K562 (cell line): ENCODE measurements at places on chromosomes 6 and 20. TPM values are rescaled to one million over a fixed set of nuclear protein-coding genes. Genes with fewer than 3 reads are reported as not detected.

GRCh38 chr20:45934046-45934585, 367 bp upstream of the PCIF1 start:
- peak overlapping the region; percentile 100 for H3K27ac ChIP-seq
- H3K4me3 ChIP-seq, result peak overlapping the region; percentile 99
- peaks cover 26% of the 10 kb centered on the region for H3K4me1 ChIP-seq
- DNase-seq, result peak; percentile 68

- H3K4me3 ChIP-seq, result no peak overlapping the region
- H3K36me3 ChIP-seq, result no peaks in the 10 kb centered on the region
- no peak overlapping the region for H3K27ac ChIP-seq
- peak; percentile 40 for DNase-seq
- H3K27me3 ChIP-seq, result no peaks in the 10 kb centered on the region
- H3K4me1 ChIP-seq, result no peaks in the 10 kb centered on the region; the same call in 2 of the 3 replicates
These were observed 77.5 kb downstream of the CDH22 start for GRCh38 chr20:46230801-46231282.

DNA sequence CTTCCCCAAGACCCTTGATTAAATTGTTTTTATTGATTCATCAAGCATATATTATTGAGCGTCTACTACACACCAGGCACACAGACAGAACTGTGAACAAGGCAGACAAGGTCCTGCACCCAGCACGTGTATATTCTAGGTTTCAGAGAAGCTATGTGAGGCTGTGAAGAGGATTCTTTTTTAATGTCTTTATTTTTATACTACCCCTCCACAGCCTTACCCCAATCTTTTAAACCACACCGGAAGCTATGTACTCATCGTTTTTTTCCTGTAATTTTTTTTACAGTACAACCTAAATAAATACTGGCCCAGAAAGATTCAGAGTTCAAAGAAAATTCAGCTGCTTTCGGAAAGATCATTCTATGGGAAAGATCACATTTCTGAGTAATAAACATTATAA, 10.0 kb downstream of the SGK1 start:
- no peak for DNase-seq
- H3K36me3 ChIP-seq, result no peaks in the 10 kb centered on the region
- no peak overlapping the region for H3K4me3 ChIP-seq
- H3K27me3 ChIP-seq, result no peaks in the 10 kb centered on the region
- no peak overlapping the region for H3K27ac ChIP-seq
- H3K4me1 ChIP-seq, result no peaks in the 10 kb centered on the region

Gene SUMO4
- total RNA-seq, result 0.60 and 0.92 TPM in 2 replicates

Gene TGM3
- not detected in 2 replicates for total RNA-seq

DNA sequence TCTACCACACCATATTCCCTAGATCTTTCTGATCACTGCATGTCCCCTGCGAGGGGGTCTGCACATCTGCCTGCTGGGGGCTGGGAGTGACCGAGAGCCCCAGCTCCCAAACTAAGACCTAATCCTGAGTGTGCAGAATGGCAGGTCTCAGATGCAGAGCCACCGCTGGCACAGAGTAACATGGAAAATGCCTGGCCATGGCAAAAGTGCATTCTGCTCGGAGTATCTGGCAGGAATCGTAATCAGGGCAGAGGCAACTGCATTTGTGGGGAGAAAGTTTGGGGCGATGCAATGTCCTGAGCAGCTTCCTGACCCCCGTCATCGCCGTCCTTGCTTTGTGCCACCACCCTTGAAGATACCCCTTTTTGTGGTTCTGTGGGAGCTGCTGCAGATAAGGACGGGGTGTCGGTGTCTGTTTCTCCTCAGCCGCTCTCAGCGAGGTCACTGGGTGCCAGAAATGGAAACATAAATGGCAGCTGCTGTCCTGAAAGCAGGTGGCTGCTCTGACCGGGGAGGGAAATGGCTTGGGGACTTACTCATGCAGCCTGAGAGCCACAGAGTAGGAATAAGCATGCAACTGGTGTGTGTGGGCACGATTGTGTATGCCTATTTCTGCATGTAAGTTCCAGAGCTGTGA, 157.9 kb downstream of the LY86 start:
- H3K27ac ChIP-seq, result no peak overlapping the region
- peaks cover 31% of the 10 kb centered on the region for H3K4me1 ChIP-seq
- no peak for DNase-seq
- no peaks in the 10 kb centered on the region for H3K27me3 ChIP-seq

DNA sequence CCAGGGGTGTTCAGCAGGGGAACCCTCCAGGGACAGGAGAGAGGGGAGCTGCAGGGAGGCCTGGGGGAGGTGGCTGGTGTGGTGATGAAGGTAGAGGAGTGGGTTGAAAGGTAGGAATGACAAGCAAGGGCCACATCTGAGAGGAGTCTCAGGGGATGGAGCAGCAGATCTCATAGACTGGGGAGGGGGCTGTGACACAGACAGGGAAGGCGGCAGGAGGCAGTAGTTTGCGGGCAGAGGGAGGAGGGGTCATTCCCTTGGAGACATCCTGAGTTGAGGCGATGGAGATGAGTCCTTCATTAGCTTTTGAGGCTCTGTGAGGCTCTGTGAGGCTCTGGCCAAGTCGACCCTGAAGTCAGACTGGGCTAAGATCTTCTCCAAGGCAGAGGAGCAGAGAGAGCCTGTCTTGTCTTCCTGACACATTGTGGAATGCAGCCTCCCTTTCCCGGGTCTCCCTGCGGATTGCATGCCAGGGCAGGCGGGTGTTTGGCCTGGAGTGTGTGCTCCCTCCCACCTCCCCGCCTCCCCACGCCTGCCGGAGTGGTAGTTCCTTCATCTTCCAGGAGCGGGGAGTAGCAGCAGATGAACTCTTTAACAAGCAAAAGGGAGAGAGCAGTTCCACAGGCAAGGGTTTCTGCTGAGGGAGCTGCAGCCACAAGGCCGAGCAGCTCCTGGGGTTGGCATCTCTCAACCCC, 34.3 kb upstream of the MLN start:
- H3K27me3 ChIP-seq, result no peaks in the 10 kb centered on the region
- peaks cover 44% of the 10 kb centered on the region for H3K4me1 ChIP-seq
- H3K36me3 ChIP-seq, result no peaks in the 10 kb centered on the region
- DNase-seq, result no peak
- H3K27ac ChIP-seq, result no peak overlapping the region

DNA sequence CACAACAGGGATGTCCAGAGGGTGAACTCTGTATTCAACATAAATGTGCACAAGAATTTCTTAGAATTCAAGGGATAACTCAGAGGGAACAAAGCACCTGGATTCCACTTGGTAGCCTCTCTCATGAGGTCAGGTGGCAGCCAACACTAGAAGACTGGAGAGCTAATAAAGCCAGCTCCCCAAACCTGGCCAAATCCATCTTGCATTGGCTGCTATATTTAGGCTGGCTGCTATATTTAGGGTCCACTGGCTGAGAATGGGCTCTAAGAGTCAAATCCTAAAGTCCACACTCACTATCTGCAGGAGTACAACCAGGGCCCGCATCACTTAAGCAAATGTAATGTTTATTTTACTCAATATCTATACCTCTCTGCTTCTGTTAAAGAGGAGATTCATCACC, 20.0 kb downstream of the TBC1D7 start:
- H3K27ac ChIP-seq, result no peak overlapping the region; the same call in 2 of the 3 replicates
- H3K36me3 ChIP-seq, result peaks cover 81% of the 10 kb centered on the region

Gene PRRT1
- 1.9 and 3.0 TPM in 2 replicates for total RNA-seq

DNA sequence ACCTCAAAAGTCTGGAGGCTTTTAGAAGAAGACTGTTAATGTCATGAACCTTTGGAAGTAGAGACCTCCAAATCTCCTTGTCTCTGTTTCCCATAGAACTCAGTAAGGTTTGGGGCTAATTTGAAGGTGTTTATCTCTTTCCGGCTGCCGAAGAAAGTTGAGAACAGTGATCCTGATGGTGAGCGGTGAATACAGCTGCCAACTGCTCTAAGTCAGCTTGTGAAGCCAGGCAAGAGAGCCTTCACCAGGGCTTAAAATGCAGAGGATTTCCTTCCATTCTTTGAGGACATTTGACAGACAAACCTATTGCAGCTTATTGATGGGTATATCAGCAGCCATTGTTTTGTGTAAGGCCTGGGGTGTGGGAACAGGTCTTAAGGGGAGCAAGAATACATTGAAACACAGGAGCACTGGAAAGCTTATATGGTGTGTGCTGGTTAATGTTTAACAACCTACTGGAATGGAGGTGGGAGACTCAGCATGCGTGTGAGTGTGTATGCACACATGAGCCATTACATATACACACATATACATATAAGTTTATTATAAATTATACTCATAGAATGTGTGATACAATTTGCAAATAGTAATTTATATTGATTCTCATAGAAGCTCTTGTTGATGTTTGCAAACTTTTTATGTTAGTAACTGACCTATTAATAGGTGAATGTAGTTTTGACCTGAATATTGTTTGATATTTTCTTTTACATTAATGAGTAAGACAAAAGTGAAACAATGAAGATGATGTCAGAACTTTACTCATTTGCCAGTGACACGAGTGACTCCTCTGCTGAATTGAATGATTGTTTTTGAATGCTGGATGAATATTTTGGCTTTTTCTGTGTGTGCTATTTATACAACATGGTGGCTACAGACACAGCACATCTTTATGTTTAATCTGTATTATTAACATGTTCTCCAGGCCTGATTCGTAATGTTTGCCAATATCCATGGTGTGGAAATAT, 18.1 kb downstream of the PLEKHG1 start:
- H3K36me3 ChIP-seq, result no peaks in the 10 kb centered on the region
- H3K27ac ChIP-seq, result no peak overlapping the region
- H3K27me3 ChIP-seq, result peaks cover 10% of the 10 kb centered on the region
- H3K4me1 ChIP-seq, result no peaks in the 10 kb centered on the region
- no peak overlapping the region for H3K4me3 ChIP-seq
- DNase-seq, result no peak

Gene SIGLEC1
- 0.04 and 0.07 TPM in 2 replicates for total RNA-seq

Gene OTOR
- total RNA-seq, result not detected in 2 replicates

DNA sequence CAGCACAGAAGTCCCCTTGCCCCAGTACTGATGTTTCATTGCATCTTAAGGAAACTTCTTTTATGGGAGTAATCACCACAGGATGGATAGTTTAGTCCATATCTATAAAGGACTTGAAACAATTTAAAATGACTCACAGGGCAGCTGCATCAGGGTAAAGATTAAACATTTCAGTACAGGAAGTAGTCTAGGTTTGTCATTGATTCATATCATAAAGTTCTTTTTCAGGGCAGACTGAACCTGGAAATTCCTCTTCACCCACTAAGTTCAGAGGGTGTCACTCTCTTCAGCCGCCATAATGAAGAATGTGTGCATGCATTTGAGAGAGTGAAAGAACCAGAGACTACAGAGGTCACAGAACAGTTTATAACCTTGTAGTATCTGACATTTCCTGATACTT, 296.3 kb upstream of the JAG1 start:
- no peaks in the 10 kb centered on the region for H3K4me1 ChIP-seq
- DNase-seq, result no peak
- no peaks in the 10 kb centered on the region for H3K36me3 ChIP-seq
- no peak overlapping the region for H3K27ac ChIP-seq
- no peak overlapping the region for H3K4me3 ChIP-seq

DNA sequence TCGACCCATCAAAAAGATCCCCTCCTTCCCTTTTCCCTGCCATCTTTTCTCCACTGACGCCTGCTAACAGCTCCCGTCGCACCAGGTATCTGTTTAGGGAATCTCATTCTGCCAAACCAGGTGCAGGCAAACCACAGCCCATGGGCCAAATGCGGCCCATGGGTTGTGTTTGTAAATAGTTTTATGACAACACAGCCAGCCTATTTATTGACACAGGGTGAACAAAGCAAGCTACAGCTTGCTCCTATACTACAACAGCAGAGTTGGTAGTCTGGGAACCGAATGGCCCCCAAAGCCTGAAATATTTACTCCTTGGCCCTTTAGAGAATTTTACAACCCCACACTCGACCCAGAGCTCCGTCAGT, 16.4 kb downstream of the NFATC2 start:
- H3K36me3 ChIP-seq, result peaks cover 22% of the 10 kb centered on the region; the same call in 2 of the 3 replicates
- H3K4me3 ChIP-seq, result no peak overlapping the region
- H3K4me1 ChIP-seq, result peaks cover 34% of the 10 kb centered on the region
- no peaks in the 10 kb centered on the region for H3K27me3 ChIP-seq

DNA sequence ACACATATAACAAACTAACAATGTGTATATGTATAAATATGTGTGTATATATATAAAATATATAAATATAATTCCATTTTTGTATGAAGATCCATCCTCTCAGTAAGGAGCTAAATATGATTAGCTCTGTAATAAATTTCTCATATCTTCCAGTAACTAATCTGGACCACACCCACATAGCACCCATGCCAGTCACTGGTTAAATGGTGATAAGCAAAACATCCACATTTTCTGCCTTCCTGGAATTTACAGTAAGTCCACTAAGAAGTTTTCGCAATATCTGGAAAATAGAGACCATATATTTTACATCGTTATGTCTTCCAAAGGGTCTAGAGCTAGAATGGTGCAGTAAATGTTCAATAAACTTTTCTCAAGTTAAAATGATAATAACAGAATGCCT, 151.5 kb upstream of the STMND1 start:
- no peak overlapping the region for H3K4me3 ChIP-seq
- H3K4me1 ChIP-seq, result no peaks in the 10 kb centered on the region
- no peak overlapping the region for H3K27ac ChIP-seq
- no peaks in the 10 kb centered on the region for H3K27me3 ChIP-seq

Gene TAGAP
- total RNA-seq, result 0.07 and 0.27 TPM in 2 replicates

Gene SLC25A27
- total RNA-seq, result not detected in 2 replicates

- no peaks in the 10 kb centered on the region for H3K27me3 ChIP-seq
- no peak for DNase-seq
- no peaks in the 10 kb centered on the region for H3K36me3 ChIP-seq
- H3K4me3 ChIP-seq, result no peak overlapping the region
- H3K4me1 ChIP-seq, result no peaks in the 10 kb centered on the region
- no peak overlapping the region for H3K27ac ChIP-seq
These were observed 106.8 kb upstream of the MARCKS start for GRCh38 chr6:113750151-113750855.

DNA sequence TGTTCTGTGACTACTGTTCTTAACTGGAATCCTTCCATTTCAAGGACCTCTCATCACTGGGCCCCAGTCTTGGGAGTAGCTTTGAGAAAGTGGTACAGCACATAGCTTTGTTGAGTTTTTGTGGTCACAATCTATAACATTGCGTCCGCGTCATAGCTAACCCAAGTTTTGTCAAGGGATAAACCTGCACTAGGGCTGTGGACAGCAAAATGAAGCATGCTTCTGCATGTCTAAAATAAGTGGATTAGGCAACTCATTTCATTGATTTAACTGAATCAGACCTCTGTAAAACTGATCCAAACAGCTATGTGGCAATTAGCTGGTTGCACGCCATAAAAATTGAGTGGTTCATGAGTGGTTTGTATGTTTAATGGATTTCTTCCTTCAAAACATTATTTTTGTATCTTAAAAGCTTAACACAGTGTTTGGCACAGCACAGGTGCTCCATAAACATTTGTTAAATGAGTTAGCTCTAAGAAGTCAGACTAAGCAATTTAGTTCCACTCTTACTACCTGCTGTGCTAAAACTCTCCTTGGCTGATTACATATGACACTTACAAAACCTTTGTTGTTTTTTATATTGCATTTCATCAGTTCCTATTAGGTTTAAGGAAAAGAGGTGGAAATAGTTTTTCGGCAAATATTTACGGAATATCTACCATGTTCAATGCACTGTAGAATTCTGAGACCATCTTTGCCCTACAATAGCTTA, 160.3 kb upstream of the ATXN1 start:
- no peak for DNase-seq
- H3K36me3 ChIP-seq, result no peaks in the 10 kb centered on the region
- no peaks in the 10 kb centered on the region; the same call in 2 of the 3 replicates for H3K27me3 ChIP-seq
- no peak overlapping the region for H3K27ac ChIP-seq
